ENCODE measurements at places on chromosomes 6 and 20.

GRCh38 chr20:18514127-18514526 is 6.4 kb downstream of the SEC23B start:
- DNase-seq: no peak

DNA sequence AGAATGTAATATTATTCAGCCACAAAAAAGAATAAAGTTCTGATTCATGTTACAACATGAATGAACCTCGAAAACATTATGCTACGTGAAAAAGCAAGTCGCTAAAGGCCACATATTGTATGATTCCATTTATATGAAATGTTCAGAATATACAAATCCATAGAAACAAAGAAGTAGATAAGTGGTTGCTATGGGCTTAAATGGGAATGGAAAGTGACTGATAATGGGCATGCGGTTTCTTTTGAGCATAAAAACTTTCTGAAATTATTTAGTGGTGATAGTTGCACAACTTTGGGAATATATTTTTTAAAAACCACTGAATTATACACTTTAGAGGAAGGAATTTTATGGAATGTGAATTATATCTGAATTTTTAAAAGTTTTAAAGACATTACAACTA is 33.4 kb upstream of the TCP11 start:
- DNase-seq: no peak

DNA sequence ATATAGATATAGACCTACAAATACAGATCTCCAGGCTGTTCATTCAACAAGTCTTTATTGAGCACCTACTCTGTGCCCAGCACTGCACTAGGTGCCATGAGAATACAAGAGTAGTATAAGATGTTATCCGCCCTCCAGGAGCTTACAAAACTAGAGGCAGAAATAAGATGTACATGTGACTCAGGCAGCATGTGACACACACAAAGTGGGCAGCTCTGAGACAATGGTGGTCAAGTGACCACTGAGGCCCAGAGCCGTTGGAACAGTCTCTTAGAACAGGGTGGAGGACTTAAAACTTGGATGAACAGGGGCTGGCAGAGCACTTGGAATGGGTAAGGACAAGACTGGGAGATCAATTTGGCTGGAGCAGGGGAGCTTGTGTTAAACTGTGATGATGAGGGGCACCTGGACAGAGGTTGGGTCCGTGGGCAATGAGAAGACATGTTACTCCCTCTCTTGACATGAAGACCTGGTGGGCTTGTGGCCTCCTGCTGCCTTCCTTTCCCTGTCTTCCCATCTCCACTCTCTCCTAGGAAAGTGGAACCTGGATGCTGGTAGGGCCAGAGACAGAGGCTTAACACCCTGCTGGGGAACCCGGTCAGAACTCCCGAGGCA is 21.2 kb downstream of the TRIM15 start:
- DNase-seq: no peak

GRCh38 chr6:40471243-40471642 is 115.9 kb downstream of the LRFN2 start:
- no peak for DNase-seq

DNA sequence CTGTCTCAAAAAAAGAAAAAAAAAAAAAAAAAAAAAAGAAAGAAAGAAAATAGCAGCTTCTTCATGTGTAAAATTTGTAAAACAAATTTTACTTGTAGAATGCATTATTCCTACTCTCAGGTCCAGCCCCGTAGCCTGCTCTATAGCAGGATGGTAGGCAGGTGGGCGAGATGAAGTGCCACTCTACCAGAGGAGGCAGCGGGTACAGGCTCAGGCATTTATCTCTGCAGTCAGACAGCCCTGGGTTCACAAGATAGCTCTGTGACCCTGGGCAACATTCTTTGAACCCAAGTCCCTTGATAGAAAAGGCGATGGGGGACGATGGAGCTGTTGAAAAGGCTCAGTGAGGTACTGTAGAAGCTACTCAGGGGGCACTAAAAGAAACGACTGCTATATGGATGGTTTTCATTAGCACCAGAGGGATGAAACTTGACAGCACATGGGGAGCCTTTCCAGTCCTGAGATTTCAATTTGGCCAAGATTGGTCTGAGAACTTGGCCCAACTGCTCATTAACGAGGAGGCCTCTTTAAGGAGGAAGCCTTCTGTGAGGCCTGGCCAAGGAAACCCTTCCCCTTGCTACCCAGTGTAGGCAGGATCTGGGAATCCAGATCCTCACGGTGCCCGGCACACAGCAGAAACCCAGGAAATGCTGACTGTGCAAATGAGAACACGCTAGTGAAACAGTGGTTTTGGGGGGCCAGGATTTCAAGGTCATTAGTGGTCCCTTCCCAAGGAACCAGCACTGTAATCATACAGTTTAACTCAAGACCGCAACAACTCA is 63.1 kb downstream of the MYH7B start:
- DNase-seq: no peak

GRCh38 chr6:117932676-117933075 is 25.6 kb downstream of the SLC35F1 start:
- no peak for DNase-seq

- DNase-seq: no peak
Observed at GRCh38 chr20:33008336-33009213, 1.1 kb downstream of the BPIFB2 start.

DNA sequence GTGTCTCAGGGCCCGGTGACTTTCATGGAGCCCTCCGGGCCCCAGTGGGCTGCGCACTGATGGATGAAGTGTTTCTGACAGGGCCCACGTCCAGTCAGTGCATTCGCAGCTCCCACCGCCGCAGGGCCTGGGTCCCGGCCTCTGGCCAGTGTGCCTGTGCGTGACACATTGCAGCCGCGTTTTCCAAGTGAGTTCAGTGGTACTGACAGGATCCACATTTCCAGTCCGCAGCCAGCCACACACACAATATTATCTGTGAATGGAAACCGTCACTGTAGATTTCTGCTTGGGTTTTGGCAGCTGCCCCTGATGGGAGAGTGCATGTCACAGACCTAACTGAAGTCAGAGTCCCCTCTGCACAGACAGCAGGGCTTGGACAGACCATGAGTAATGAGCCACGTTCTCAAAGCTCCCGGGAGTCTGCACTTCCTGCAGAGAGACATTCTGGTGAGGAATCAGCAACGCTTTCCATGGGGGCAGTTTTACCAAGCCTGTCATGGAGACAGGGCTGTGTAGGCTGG is 171.4 kb downstream of the MYLK4 start:
- no peak for DNase-seq

- no peak for DNase-seq
Observed at GRCh38 chr6:53294095-53294494, 54.7 kb downstream of the ELOVL5 start.

DNA sequence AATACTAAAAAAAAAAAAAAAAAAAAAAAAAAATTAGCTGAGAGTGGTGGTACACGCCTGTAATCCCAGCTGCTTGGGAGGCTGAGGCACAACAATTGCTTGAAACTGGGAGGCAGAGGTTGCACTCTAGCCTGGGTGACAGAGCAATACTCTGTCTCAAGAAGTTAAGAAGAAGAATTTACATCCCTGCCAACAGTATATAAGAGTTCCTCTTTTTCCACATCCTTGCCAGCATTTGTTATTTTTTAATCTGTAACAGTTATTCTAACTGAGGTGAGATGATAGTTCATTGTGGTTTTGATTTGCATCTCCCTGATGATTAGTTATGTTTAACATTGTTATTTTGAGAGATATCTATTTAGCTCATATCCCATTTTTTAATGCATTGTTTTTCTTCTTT is 20.3 kb upstream of the DYNLRB1 start:
- no peak for DNase-seq

DNA sequence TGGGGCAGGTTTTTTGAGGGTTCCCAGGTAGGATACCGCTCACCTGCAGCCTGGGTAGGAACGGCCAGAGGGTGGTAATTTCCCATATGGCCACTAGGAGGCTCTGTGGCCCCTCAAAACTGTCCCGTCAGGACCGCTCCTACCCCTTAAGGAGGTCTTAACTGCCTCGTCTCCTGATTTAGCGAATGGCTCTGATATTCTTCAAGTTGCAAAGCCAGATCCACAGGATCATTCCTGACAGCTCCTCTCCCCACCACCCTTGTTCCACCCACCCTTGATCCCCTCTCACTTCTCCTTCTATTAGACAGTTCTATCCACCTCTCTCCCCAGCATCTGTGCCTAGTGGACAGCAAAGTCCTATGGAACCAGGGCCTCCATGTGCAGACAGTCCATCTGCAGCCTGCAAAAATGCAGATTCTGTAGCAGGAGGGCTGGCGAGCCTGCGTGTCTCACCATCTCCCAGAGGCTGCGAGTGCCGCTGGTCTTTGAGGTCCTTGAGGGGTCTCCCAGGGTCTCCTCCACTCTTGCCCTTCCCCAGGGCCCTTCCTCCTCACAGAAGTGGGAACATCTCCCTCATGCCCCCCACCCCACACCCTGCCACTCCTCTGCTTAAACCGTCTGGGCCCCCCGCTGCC is 34.3 kb upstream of the ZBP1 start:
- peak; percentile 75 for DNase-seq

DNA sequence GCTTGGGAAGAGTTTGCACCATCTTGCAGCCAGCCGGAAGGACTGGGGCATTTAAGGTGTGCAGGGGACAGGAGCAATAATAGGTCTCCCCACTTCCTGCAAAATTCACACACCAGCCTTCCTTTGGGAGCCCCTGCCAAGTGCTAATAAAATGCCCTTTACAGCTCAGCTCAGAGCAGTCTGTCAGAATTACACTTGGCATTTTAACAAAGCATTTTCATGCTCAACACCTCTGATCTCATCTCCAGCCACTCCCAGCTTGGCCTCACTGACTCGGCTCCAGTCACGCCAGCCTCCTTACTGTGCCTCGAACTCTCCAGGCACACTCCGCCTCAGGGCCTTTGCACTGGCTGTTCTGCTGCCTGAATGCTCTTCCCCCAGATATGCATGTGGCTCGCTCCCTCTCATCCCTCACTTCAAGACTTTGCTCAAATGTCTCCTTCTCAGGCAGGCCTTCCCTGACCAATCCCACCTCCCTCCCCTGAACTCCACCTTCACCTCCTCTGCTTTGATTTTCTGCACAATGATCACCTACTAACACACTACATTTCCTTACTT is 43.7 kb downstream of the GRM4 start:
- DNase-seq: no peak

DNA sequence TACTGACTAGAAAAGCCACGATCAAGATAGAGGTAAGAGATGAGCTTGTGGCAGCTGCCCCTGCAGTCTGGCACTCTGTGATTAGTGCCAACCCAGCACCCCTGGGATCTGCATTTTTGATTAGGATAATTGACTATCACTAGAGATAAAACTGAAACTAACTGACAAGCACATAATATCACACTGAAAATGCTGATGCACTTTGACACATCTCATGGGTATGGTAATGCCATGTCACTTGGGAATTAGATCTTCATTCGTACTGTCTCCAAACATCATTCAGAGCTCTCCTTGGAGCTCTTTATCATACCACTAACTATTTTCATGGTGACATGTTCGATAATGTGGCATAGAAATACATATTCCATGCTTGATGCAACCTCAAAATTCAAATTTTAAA is 612.9 kb upstream of the BTBD3 start:
- no peak for DNase-seq

- no peak for DNase-seq
Observed at GRCh38 chr6:39077882-39078594, 29.5 kb downstream of the GLP1R start.

DNA sequence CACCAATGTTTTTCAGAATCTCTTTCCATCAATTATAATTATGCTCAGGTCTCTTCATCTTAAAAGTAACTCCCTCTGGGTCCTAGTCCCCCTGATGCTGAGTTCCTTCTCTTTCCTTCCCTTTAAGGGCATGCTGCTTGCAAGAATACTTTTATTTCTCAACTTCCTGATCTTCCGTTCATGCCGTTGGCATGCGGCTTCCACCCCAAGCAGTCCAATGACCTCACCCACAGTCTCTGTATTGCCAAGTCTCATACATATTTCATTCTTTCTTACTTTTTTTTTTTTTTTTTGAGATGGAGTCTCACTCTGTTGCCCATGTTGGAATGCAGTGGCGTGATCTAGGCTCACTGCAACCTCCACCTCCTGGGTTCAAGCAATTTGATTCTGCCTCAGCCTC is 83.5 kb downstream of the NDUFAF5 start:
- no peak for DNase-seq

DNA sequence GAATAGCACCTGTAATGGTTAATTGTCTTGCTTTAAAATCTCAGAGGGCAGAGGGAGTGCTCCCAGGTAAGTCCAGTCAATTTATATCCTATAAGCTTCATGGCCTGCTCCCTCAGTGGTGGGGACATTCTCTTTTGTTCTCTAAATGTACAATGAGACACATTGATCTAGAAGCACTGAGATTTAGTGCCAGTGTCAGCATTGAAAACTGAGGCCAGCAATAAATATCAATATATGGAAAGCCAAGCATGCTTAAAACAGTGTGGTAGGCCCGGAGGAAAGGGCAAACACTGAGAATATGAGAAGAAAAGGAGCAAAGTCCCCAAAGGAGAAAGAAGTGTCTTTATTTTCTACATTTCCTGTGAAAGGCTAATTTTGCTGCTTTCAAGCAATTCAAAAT is 68.4 kb upstream of the CCN2 start:
- no peak for DNase-seq

GRCh38 chr20:57993716-57994431 is 234.6 kb downstream of the ANKRD60 start:
- DNase-seq: no peak
